Smooth muscle cell of the brain vasculature (primary cell): ENCODE measurements at places on chromosomes 13 and 19.

- DNase-seq = peak; percentile 35
These were observed 3.4 kb downstream of the ITGBL1 start for GRCh38 chr13:101455863-101456262.

GRCh38 chr19:37691881-37692504 is 27.6 kb downstream of the ZNF607 start:
- DNase-seq = peak; percentile 55

GRCh38 chr13:50322006-50322405 is 306.8 kb downstream of the KCNRG start:
- no peak for DNase-seq

GRCh38 chr13:52775511-52775910 is 35.9 kb upstream of the CNMD start:
- no peak for DNase-seq

DNA sequence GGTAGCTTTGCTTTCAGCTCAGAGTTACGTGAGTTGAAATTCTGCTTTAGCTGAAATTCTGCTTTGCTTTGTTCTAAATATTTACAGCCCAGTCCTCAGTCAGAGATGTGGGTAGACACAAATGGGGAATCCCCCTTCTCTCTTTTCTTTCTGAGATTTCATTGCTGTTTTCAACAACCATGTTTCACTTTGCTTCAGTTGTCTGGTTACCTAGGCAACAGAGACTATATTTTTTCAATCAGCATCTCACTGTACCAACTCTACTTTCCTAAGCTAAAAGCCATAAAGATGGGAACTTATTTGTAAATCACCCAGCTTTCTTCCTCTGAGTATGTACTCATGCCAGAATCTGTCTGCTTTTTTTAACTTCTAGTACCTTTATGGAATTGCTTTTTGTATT is 509.0 kb downstream of the OLFM4 start:
- no peak for DNase-seq

DNA sequence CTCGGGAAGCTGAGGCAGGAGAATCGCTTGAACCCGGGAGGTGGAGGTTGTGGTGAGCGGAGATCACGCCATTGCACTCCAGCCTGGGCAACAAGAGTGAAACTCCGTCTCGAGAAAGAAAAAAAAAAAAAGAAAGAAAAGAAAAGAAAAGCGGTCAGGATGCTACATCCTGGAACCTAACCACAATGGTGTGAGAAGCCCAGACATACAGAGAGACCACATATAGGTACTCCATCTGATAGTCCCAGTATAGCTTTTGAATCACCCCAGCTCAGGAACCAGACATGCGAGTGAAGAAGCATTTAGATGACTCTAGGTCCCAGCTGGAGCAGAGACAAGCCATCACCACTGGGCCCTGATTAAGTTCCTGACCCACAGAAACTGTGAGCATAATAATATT is 3.2 kb downstream of the IFNL1 start:
- DNase-seq = no peak

DNA sequence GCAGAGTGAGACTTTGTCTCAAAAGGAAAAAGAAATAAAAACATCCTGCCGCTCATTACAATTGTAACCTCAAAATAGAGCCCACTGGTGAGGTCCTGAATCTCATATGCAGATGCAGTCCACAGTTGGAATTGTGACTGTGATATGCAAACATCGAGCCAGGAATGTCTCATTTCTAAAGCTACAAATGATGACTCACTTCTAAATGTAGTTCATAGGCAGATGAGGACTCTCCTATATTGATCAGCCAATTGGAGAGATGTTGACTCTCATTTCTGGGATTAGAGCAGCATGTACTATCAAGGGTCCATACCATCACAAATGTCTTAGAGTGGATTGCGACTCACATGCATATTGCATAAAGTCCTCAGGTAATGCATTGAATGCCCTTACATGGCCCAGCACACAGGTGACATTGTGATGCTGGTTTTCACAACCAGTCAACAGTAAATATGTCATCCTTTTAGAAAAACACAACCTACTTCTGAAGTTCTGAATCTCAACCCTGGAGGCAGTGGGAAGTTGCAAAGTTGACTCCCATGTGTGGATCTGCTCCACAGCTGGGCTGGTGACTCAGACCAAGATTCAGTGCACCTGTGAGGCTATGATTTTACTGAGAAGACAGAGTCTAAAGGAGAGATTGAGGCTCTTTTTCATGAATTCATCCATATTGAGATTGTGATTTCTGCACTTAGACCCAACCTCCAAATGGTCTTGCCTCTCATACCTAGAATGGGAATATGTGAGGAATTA is 16.9 kb upstream of the ZNF254 start:
- no peak for DNase-seq

DNA sequence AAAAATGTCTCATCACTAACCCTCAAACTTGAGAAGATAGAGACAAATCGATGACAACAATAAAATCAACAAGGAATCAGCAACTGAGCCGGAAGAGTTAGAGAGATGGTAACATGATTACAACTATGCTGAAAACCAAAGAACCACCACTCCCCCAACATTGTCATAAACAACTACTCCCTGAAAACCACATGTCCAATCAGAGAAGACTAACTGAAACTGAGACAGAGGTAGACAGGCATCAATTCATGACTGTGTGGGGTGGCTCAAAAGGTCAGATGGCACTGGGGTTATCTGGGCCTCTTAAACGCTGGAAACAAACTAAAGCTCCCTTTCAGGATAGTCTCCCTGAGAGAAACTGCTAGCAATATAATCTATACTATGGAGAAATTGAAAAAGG is 488.8 kb downstream of the KCTD12 start:
- DNase-seq = no peak

GRCh38 chr13:36166046-36166445 is 34.9 kb upstream of the DCLK1 start:
- DNase-seq = no peak

DNA sequence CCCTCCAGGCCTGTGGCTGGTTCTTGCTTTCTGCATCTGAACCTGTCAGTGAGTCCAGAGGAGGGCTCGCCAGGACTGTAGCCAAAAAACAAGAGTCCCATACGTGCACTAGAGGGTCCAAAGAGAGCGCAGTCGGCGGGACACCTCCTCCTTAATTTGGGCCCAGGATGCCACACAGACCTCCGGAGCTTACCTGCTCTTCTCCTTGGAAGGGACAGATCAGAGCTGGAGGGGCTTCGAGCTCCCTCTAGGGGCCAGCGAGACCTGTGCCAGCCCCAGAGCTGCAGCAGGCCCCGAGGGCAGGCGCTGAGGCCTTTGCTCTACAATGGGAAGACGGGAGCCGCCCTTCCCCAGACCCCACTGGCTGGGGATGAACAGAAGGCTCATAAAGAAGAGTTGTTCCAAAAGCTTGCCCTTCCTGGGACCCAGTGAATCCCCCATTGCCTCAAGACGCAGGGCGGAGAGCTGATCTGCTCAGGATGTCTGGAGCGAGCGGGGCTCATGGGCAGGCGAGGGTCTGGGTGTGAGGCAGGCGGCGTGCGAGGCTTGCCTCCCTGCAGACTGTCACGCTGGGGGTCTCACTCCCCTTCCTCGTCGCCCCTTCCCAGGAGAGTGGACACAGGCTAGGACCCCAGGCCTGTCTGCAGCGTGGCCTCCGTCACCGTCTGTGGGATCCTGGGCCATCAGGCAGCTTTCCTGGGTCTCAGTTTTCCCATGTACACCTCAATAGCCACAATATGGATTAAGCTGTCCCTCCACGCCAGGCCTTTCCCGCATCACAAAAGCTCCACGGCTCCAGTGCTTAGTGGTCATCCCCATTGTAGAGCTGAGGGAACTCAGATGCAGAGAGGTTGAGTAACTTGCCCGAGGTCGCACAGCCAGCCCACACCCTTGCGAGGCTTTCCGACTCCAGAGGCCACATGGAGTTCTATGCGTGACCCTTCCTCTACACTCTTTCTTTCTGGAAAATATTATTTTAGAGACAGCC is 46.9 kb upstream of the VSTM2B start:
- no peak for DNase-seq

- no peak for DNase-seq
These were observed 14.2 kb downstream of the OR7A17 start for GRCh38 chr19:14871619-14872230.

- DNase-seq = no peak
These were observed 1536.1 kb downstream of the UQCRFS1 start for GRCh38 chr19:27676877-27677276.

- DNase-seq = no peak
These were observed 5.9 kb upstream of the ACOD1 start for GRCh38 chr13:76942363-76942762.

DNA sequence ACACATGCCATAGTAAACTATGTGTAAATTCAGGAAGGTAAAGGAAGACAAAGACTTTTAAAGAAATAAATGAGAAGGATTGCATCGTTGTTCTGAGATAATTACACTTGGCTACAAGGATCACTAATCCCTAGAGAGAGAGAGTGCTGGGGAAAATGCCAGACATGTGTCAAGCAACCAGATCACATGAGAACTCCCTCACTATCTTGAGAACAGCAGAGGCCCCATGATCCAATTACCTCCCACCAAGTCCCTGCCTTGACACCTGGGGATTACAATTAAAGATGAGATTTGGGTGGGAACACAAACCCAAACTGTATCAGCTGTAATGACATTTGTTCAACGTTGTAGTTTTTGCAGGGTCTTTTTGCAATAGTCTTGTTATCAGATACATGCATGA is 1600.9 kb upstream of the MIR17HG start:
- no peak for DNase-seq

DNA sequence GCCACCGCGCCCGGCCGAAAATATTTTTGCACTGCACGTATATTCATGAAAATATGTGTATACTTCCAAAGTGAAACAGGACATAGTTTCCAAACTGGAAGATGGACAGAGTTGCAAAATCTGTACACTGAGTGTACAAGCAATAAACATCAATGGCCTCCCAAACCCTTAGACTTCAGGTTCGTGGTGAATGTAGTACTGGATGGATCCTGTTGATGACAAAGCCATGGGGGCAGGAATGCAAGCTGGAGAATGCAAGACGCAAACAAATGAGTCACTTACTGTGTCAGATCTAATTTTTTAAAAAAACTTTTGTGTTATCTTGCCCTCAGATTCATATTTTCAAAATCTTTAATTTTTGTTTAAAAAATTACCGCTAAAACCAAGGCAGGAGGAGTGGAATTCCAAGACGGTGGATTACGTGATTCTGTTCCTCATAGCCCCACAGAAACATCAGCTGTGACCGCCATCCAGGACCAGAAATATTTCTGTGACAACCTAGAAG is 12.7 kb upstream of the LILRA2 start:
- DNase-seq = no peak

GRCh38 chr19:45385392-45386221 is 15.2 kb upstream of the ERCC2 start:
- no peak for DNase-seq

DNA sequence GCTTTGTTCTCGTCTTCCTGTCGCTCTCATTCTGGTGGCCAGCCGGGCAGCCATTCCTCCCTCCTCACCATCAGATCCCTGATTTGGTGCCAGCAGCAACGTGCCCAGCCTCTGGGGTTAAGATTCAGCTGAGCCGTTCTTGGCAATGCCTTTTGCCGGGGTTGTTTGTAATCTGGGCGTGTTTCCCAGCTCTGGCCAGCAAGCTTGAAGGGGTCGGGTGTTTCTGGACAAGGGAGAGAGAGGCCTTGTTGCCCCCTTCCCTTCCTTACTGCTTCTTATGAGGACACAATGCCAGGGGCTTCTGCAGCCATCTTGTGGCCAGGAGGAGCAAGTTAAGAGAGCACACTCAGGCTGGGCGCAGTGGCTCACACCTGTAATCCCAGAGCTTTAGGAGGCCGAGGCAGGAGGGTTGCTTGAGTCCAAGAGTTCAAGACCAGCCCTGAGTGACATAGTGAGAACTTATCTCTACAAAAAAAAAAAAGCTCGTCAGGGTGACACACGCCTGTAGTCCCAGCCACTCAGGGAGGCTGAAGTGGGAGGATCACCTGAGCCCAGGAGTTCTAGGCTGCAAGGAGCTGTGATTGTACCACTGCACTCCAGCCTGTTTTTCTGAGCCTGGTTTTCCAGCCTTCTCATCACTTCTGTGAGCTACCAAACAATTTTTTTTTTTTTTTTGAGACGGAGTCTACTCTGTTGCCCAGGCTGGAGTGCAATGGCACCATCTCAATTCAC is 10.7 kb upstream of the CRTC1 start:
- DNase-seq = no peak

- no peak for DNase-seq
These were observed 139.1 kb upstream of the SERP2 start for GRCh38 chr13:44234566-44234965.

GRCh38 chr19:9485140-9485539 is 13.3 kb downstream of the ZNF560 start:
- DNase-seq = no peak

DNA sequence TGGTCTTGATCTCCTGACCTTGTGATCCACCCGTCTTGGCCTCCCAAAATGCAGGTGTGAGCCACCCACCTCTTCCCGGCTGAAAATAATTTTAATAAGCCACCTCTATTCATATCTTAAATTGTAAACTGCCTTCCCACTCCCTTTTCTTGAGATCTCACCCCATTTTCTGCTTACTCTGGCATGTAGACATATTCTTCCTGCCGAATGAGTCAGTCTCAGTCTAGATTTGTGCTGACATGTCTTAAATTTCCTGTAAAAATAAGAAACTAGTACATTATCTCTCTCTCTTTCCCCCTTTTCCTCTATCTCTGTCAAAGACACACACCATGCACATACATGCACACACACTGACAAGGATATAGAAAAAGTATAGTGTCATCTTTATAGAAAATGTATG is 60.9 kb downstream of the THSD1 start:
- DNase-seq = no peak

- no peak for DNase-seq
These were observed at the start of gene FAM124A for GRCh38 chr13:51222037-51222685. Gene FAM124A (plus strand): TSS chr13:51222398. CDS start chr13:51222502, 104 bp downstream.

DNA sequence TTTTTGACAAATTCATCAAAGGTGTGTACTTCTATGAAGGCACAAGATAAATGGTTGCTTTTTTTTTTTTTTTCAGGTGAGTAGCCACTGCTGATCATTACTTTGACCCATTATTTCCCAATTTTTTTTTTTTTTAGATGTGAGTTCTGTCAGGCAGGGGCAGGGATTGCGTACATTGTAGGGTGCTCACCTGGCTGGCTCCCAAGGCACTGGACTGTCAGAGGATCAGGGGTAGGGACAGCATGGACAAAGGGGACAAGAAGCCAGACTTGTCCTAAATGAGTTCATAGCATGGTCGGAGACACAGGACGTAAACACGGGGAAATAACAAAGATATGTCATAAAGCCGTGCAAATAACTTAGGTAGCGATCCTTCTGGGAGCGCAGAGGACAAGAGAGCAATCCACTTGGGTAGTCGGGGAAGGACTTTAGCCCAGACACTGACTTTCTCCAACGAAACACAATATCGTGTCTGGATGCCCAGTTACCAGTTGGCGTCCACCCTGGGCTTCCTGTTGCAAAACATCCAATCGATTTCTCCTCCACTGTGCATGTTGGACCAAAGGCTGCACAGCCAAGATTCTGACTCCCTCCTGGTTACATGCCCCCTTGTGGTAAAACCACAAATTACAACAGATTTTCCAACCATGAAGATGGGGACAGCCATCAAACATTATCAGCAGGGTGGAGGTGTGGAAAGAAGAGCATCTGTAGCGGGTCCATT is 27.5 kb upstream of the KATNAL1 start:
- DNase-seq = no peak

- DNase-seq = no peak
These were observed 1.4 kb downstream of the NOVA2 start for GRCh38 chr19:45972081-45972946.

- peak; percentile 99 for DNase-seq
These were observed 770 bp downstream of the SERTAD3 start for GRCh38 chr19:40443131-40443999.

GRCh38 chr19:17370026-17370587 is 7.0 kb downstream of the PLVAP start:
- DNase-seq = no peak
